Myometrial cell (primary cell): ENCODE measurements at places on chromosomes 11 and 22. TPM values are rescaled to one million over a fixed set of nuclear protein-coding genes. Genes with fewer than 3 reads are reported as not detected.

The GAL3ST1 gene
- 0.18 and 0.29 TPM in 2 replicates for total RNA-seq

The RGL4 gene
- not detected in 2 replicates for total RNA-seq

The APOBEC3A gene
- total RNA-seq, result not detected in 2 replicates

The GAB4 gene
- total RNA-seq, result not detected in 2 replicates

The PAMR1 gene
- 68.3 and 68.9 TPM in 2 replicates for total RNA-seq

The APOL4 gene
- under 0.01 and 0.71 TPM in 2 replicates for total RNA-seq

The SLC25A18 gene
- total RNA-seq, result 1.4 and 2.5 TPM in 2 replicates

The SLC22A6 gene
- total RNA-seq, result not detected in 2 replicates

The INCENP gene
- total RNA-seq, result 20.7 and 27.1 TPM in 2 replicates

The AMOTL1 gene
- total RNA-seq, result 10.1 and 14.2 TPM in 2 replicates
